ENCODE measurements at places on chromosomes 2 and 18.

GRCh38 chr18:73124175-73124574 lies 256.4 kb upstream of the NETO1 start:
- peak; percentile 39 for DNase-seq

DNA sequence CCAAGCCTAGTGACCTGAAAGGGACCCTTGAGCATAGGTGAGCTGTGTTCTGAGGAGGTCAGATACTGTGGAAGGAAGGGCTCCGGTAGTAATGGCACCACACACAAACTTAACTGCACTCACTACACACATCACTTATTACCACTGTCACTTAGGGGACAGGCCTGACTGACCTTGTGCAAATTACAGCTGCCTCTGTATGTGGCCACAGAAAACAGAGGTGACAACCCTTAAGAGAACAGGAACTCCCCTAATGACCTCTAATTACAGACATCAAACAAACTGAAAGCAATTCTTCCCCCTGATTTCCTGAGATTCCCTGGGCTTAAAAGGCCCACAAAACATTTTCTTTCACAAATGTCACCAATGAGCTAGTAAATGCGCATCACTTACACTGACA lies 360.6 kb downstream of the RND3 start:
- DNase-seq: no peak

- no peak for DNase-seq
Observed at GRCh38 chr18:46262856-46263255, 158.7 kb downstream of the HAUS1 start.

DNA sequence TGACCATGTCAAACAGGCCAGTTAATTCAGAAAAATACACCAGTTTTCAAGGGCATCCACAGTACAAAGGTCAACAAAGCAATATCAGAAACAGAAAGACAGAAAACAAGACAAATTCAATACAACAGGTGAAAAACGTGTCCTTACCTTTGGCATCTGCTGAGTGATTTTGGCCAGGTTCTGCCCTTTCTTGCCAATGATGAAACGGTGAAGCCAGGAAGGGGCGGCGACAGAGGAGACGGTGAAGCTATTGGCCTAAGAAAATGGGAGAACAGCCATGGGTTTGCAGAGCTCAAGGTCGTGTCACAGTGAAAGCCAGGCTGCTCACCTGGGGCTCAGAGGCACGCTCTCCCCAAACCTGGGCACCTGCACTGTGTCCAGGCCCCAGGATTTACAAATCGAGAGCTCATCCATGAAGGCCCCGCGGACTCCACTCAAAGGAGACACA lies 60.5 kb downstream of the HDLBP start:
- no peak for DNase-seq

GRCh38 chr2:4938206-4938605 lies 754.0 kb upstream of the SOX11 start:
- no peak for DNase-seq

GRCh38 chr2:175436076-175436475 lies 254.6 kb upstream of the ATP5MC3 start:
- no peak for DNase-seq

- no peak for DNase-seq
Observed at GRCh38 chr18:59332986-59333385, 14.5 kb upstream of the CPLX4 start.

DNA sequence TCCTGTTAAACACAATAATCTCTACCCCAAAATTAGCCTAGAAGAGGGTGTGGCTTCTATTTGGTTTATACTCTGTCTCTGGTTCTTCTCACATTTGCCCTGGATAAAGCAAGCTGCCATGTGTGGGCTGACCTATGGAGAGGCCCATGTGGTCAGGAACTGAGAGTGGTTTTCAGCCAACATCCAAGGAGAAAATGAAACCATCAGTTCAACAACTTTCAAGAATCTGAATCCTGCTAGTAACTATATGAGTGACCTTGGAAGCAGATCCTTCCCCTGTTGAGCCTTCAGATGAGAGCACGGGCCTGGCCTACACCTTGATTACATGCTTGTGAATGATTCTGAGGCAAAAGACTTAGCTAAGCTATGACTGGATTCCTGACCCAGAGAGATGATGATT lies 11.5 kb upstream of the TRIB2 start:
- DNase-seq: no peak

GRCh38 chr2:153072077-153072476 lies 353.7 kb downstream of the ARL6IP6 start:
- no peak for DNase-seq

- no peak for DNase-seq
Observed at GRCh38 chr2:7825591-7826312, 856.1 kb upstream of the ID2 start.

DNA sequence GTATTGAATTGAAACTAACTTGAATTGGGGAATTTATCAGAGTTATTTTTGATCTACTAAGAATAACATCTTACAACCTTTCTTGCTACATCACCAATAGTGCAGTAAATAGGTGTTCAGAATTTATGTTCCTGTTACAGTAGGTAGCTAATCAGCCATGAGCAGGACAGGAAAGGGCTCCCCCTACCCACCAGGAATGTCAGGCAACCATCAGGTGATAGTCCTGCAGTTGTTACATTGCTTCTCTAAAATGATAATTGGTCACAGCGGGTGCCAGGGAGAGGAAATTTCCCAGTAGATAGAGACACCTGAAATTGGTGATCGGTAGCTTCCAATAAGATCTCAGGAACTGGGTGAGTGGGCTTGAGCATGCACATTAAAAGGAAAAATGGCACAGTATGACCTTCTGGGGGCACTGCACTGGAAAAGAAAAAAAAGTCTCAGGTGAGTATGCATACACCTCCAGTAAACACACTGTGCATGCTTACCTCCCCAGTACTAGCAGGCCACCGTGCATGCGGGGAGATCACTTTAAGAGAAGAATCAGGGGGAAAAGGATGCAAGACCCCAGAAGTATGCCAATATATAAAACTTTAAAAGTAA lies 1092.0 kb upstream of the LRRTM1 start:
- DNase-seq: no peak

DNA sequence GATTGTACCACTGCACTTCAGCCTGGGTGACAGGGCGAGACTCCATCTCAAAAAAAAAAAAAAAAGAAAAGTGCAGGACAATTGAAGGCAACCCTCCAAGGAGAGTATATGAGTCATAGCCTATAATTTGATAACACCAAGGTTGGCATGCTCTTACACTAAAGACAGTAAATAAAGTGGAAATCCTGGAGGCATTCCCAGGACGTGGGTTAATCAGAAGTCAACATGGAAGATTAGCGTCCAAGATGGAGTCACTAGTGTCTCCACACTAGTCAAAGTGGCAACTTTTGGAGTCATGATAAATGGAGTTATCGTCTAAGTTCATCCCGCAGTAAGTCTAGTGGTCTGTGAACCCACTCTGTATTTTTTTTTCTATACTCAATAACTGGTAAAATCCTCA lies 21.2 kb upstream of the UGGT1 start:
- DNase-seq: peak; percentile 87

- DNase-seq: no peak
Observed at GRCh38 chr18:76488190-76488589, 6.9 kb downstream of the ZNF516 start.

DNA sequence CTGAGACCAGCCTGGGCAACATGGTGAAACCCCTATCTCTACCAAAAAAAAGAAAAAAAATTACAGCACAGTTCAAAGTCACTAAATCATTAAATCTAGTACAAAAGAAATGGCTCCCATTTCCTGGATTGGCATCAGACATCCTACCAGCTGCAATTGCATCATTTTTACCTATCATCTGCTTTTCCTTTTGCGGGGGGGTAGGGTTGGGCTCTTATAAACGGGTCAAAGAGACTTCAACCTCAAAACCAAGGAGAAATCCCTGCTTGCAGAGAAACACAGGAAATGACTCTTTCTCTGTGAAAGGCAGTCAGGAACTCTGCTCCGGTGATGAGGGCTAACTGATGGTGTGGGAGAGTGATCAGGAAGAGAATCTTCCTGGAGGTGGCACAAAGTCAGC lies 45.3 kb upstream of the RFX8 start:
- peak; percentile 86 for DNase-seq

- no peak for DNase-seq
Observed at GRCh38 chr2:234977228-234977679, 25.4 kb downstream of the SH3BP4 start.

GRCh38 chr2:205510345-205510744 lies 172.0 kb upstream of the NRP2 start:
- peak; percentile 9 for DNase-seq

DNA sequence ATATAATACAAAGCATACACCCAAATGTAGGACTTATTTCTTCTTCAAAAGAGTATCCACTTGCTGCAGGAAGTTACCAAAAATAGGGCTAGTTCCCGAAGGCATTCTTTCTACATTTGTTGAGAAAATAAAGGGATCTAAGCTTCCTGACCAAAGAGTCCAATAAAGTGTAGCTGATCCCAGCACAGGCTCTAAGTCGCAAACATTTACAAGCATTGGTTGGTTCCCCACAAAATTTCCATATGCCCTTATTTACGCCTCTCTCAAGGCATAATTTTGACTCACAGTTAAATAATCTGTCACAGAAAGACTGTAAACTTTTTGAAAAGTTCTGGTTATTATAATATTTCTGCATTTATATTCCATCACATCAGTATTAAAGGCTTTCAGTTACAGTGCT lies 1520.1 kb upstream of the ZEB2 start:
- no peak for DNase-seq

DNA sequence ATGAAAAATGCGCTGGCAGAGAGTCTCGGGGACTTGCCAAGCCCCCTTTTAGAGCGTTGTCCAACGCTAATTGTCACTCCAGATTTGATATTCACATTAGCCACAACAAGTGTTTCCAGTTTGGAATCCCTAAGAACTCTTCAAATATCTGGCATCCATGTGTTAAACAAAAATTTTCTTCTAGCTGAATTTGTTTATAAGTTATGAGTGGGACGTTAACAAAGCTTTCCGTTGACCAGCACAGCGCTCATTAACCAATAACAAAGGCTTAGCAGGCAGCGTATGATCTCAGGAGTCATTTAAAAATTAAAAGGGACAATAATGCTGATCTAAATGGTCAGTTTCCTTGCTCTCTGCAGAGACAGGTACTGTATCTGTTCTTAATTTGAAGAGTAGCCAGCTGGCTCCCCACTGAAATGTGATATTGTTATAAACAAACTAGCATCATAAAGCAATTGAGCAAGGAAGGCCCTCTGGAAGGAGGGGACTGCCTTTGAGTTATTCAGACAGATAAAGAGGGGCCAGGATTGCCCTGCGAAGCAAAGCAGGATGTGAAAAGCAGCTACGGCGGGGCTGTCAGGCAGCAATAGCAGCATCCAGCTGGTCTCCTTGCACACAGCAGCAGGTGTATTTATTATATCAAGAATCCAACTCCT lies 337.2 kb upstream of the SALL3 start:
- DNase-seq: no peak

- DNase-seq: no peak
Observed at GRCh38 chr2:159164457-159164911, 122.0 kb downstream of the WDSUB1 start.

GRCh38 chr2:122927710-122928557 lies 1097.2 kb upstream of the CNTNAP5 start:
- no peak for DNase-seq

- no peak for DNase-seq
Observed at GRCh38 chr2:866009-866680, 84.5 kb upstream of the SNTG2 start.

DNA sequence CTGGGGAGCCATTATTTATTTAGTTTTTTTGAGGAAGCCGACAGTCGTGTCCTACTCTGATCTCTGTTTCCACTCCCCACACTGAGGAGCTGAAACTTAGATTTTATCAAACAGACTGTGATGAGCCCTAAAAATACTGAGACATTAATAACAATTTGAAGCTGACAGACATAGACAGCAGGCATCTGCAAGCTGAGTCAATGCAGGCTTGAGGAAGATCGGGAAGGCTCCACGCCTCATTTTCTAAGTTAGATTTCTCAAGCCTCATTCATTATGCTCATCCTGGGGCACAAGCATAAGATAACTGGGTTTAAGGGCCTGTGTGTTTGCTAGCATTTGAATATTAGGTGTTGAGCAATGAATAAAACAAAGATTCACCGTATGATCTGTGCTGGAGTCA lies 26.3 kb downstream of the EFR3B start:
- no peak for DNase-seq

DNA sequence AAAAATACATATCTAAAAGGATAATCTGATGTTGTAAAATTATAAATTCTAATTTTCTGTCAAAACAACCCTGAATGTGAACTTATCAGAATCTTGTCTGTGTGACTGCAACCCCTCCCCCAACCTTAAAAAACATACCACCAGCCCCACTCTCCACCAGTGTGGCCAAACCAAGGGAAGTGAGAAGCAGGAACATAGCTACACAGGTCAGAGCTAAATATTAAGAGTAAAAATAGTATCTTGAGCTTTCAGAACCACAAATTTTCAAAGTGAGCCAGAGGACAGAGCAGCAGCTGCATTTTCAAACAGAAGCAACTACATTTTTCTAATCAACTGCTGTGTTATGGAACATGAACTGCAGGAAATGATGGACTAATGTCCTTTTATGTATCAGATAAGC lies 156.7 kb downstream of the SLC4A10 start:
- no peak for DNase-seq

DNA sequence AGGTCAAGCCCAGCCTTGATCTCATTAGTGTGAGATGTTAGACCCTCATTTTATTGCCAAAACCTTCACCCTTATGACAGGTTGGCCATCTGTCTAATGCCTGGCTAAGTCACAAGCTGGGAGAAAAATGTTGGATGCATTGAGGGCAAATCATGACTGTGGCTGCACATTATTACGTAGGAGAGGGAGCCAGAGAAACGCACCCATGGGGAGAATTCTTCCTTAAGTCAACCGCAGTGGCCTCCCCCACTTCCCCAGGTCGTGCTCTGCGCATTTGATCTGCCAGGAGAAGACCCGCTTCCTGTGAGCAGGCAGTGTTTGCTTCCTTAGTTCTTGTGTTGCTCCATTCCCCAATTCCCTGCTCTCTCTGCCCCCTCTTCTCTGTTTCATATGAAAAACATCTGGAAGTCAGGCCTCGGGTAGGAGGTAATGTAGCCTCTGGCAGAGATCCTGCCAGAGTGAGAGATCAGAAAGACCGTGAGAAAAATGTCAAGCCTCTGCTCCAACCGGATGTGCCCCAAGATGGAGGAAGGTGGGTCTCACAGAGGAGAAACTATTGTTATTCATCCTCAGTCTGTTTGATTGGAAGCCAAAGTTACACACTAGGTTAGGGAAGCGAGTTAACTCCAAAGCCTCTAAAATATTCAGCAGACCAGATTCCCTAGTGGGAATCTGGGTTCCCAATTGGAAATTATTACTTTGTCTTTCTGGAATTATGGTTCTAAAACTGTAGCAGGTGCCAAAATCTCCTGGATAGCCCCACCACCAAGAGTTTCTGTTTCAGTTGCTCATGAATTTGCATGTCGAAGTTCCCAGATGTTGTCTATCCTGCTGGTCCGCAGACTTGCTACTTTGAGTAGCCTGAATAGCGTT lies 144.3 kb upstream of the PELI1 start:
- DNase-seq: peak; percentile 7

- DNase-seq: no peak
Observed at GRCh38 chr2:170647741-170648436, 67.2 kb upstream of the SP5 start.
